ENCODE measurements at places on chromosomes 3 and 15.

- no peak for DNase-seq
These were observed 4.5 kb downstream of the INKA1 start for GRCh38 chr3:49807431-49808114.

- DNase-seq = peak; percentile 71
These were observed 45.4 kb downstream of the SSR3 start for GRCh38 chr3:156509189-156510174.

GRCh38 chr15:30043211-30043655 is 39.5 kb upstream of the GOLGA8J start:
- DNase-seq = no peak

DNA sequence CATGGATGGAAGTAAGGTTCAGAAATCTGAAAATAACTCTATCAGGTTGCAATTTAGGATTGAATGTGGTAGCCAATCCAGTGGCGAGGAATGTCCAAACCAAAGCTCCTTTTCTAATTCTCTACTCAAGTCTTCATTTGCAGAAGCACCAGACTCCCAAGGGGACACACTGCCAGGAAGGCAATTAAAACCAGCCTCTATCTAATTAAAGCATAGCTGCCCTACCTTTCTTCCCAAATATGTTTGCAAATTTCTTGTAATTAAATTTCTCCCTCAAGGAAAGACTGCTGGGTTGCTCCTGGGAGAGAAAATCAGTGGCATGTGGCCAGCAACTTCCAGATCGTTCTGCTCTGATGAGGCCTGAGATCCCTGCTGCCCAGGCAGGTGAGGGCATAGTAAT is 153.4 kb upstream of the MCTP2 start:
- DNase-seq = no peak

DNA sequence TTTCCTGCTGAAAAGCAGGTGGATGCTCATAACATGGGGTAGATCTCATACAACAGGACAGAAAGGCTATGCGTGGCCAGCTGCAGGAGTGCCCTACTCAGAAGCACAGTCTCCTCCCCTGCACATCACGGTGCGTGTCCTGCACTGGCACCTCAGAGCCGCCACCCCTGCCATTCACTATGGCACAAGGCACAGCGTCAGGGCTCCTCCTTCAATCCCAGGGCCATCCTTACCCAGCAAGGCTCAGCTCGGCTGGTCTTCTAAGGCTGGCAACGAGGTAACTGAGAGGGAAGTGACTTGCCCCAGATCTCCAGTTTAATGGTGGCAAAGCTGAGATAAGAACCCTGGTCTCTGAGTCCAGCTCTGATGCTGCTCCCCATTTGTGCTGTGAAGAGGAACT is 97.1 kb downstream of the CPN2 start:
- DNase-seq = no peak

- no peak for DNase-seq
These were observed 196.4 kb downstream of the RPLP1 start for GRCh38 chr15:69648775-69649735.

- DNase-seq = no peak
These were observed 562.8 kb downstream of the ROBO2 start for GRCh38 chr3:77602722-77603121.

GRCh38 chr3:73655197-73655596 is 30.5 kb upstream of the PDZRN3 start:
- DNase-seq = no peak

GRCh38 chr3:76638006-76638405 is 401.9 kb upstream of the ROBO2 start:
- no peak for DNase-seq

GRCh38 chr3:49638445-49638844 is 35.7 kb upstream of the APEH start:
- no peak for DNase-seq

- no peak for DNase-seq
These were observed 819 bp downstream of the KLHL40 start for GRCh38 chr3:42685891-42686820.

GRCh38 chr3:78201091-78201490 is 1161.2 kb downstream of the ROBO2 start:
- peak; percentile 0 for DNase-seq

DNA sequence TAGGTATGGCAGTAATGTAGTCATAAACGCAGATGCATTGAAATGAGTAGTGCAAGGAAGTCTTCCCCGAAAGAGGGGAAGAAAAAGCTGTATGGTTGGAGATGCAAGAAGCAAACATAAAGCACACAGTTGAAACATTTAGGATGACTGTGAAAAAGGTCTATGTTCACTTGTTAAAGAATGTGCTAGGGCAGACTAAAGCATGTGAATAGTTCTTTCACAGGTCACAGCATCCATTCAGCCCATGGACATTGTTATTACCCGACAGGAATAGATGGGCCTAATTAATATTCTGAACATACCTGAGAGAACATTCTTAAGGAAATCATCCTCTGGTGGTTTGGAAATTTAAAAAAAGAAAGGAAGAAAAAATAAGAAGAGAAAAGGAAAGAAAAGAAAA is 595.2 kb downstream of the ZIC1 start:
- DNase-seq = no peak

GRCh38 chr15:82301296-82302016 is 38.8 kb downstream of the SAXO2 start:
- no peak for DNase-seq

GRCh38 chr3:8627201-8627940 is 17.2 kb downstream of the SSUH2 start:
- DNase-seq = no peak

DNA sequence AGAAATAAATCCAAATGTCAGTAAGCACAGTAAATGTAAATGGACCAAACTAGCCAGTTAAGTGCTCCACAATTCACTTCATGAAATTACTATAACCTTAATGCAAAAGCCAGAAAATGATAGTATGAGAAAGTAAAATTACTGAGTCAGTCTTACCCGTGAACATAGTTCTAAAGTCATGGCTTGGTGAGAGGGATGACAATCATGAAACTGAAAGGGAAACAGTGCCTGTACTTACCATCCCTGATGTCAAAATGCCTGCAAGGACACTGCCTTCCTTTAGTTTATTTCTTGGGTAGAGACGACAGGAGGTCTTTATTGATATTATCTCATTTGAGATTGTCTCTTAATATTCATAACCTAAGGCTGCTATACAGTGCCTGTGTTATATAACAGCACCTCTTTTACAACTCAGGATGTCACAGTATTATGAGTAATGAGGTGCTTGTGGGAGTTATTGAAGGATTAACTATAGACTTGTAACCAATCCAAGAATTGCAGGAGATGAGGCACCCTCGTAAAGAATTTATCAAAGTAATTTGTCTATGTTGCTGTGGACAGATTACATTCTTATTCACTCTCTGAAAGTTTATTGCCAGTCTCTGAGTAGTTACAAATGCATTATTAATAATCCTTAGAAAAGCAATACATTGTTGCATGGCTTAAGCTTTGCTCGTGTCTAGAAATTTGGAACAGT is 142.9 kb upstream of the BFSP2 start:
- DNase-seq = no peak

DNA sequence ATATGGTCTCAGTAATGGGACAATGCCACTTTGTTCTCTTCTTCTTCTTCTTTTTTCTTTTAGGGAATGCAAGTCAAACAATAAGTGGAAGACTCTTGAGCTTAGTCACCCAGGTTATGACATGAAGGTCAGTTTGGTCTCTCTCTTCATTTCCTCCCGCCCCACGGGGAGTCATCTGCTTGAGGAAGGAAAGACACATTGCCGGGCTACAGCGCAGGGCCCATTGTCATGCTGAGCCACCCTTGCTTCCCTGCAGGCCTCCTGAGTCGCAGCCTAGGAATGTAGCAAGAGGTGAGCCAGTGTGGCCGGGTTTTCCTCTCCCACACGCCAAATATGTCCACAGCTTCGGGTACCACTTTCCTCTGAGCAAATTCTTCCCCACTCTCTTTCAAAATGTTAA is 47.6 kb downstream of the RAP2B start:
- no peak for DNase-seq

GRCh38 chr15:38300395-38300794 is 47.8 kb downstream of the SPRED1 start:
- DNase-seq = no peak

- no peak for DNase-seq
These were observed 158.6 kb downstream of the ADAM10 start for GRCh38 chr15:58590926-58591325.

DNA sequence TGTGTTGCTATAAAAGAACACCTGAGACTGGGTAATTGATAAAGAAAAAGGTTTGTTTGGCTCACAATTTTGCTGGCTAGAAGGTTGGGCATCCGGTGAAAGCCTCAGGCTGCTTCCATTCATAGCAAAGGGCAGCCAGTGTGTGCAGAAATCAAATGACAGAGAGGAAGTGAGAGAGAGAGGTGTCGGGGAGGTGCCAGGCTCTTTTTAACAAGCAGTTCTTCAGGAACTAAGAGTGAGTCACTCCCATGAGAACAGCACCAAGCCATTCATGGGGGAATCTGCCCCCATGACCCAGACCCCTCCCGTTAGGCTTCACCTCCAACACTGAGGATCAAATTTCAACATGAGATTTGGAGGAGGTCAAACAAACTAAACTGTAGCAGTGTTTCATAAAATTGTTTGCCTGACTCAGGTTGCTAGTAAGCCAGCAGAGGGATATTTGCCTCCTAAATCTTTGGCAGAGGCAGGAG is 4.5 kb upstream of the PARP15 start:
- no peak for DNase-seq

DNA sequence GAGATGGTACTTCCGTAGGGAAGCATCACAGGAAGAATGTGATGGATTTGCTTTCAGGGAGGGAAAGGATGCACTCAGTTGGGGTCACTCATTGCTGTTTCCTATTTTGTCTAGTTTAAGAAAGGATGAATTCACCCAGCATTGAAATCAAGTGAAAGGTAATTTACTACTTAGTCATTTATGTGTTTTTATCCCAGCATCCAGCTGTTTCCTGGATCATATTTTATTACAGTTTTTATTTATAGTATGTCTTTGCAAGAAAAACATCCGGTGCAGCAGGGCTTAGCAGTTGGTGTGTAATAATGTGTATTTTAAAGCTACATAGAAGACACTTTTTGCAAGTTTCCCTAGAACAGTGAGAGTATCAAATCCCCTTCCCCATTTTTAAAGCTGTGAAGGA is 37.4 kb upstream of the GOLGA8B start:
- no peak for DNase-seq

DNA sequence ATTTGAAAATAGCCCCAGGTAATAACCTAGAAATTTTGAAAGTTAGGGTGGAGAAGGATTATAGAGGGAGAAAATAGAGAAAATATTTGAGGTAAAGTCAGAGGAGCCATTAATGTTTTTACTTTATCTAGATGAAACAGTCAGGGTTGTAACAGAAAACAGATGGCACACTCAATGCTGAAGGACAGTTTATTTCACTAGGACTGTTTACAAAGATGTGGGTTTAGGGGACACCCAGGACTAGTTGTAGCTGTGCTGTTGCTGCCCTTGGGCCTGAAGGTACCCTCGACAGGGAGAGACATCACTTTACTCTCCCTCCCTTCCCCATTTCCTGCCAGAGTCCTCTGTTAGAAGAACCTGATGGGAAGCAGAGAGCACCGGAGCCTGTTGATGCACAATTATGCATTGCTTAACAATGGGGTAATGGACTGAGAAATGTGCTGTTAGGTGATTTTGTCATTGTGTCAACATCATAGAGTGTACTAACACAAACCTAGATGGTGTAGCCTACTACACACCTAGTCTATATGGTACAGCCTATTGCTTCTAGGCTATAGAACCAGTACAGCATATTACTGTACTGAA is 103.8 kb downstream of the GALK2 start:
- DNase-seq = no peak

DNA sequence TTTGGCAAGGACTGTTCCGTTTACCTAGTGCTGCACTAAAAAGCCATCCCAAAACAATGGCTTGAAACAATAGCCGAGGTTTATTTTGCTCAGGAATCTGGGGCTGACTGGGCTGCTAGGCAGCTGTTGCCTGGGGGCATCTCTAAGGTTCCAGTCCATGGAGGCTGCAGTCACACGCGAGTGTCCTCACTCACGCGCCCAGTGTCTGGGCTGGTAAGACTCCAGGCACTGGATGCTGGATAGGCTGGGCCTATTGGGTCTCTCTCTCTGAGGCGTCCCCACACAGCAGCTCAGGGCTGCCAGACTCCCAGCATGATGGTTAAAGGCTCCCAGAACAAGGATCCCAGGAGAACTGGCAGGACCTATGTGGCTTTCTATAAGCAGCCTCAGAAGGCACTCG is 34.2 kb downstream of the ALS2CL start:
- no peak for DNase-seq

GRCh38 chr3:74808506-74809275 is 194.2 kb upstream of the CNTN3 start:
- no peak for DNase-seq

GRCh38 chr3:154464440-154465190 is 34.6 kb upstream of the GPR149 start:
- DNase-seq = no peak

- no peak for DNase-seq
These were observed 39.4 kb downstream of the ARPP21 start for GRCh38 chr3:35678643-35679161.

DNA sequence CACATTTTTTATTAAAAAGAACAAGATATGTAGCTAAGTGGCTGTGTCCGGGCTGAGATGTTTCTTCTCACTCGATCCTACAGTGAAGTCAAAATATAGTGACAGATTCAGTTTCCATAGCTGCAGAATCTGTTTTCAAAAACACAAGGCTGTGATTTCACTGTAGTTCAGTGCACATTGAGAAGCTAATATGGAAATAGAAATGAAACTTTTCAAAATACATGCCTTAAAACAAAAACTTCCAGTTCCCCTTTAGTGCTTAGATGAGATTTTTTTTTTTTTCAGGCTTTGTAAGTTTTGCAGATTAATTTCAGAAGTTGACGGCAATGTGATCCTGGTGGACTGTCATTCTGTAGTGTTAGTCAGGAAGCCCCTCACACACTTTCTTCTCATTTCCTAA is 23.8 kb upstream of the TRAK1 start:
- DNase-seq = peak; percentile 86

DNA sequence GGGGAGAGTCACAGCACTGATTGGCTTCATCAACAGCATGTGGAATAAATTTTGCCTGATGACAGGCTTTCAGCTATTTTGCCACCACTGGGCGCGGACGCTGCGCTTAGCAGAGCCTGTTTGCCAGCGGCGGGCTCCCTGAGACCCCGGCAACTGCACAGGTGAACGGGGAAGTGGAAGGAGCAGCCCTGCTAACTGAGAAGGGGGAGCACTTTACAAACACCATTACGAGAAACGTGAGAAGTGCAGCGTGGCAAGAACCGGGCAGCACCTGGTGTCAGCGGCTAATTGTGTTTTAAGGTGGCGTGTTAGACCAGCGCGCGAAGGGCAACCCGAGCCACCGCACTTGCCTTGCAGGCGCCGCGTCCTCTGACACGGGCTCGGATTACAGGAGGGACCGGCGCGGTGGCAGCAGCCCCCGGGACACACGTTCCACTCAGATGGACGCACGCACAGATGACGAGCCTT is 307.8 kb upstream of the ARRDC4 start:
- no peak for DNase-seq

GRCh38 chr15:40249477-40250303 is 10.8 kb downstream of the PAK6 start:
- no peak for DNase-seq

GRCh38 chr3:5464649-5465048 is 277.1 kb downstream of the EDEM1 start:
- DNase-seq = no peak

All from muscle of arm (tissue), 14 donors.